ENCODE measurements at places on chromosomes 5 and 9.

- no peak for DNase-seq
These were observed 458.1 kb upstream of the CDH18 start for GRCh38 chr5:20446121-20446520.

DNA sequence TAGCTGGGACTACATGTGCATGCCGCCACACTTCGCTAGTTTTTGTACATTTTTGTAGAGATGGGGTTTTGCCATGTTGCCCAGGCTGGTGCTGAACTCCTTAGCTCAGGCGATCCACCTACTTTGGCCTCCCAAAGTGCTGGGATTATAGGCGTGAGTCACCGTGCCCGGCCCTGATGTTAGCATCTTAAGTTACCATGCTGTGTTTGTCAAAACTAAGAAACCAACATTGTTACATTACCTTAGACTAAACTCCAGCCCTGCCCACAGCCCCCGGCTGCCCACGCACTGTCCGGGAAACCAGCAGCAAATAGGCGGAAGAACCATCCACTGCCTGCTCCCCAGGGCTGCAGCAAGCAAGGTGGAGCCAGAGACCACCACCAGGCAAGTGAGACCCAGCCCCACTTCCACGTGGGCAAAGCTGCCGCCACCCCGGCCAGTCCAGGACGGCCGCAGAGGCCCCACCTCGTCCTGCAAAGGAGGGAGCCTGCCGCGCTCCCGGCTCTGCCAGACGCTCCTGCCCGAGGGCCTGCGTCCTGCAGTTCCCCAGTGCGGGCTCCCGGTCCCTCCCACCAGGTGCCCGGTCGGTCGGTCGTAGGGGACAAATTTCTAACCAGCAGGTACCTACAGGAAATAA lies 35.7 kb upstream of the TXN start:
- DNase-seq, result no peak

GRCh38 chr5:98977723-98978122 lies 48.9 kb upstream of the CHD1 start:
- no peak for DNase-seq

GRCh38 chr9:121283080-121283398 lies 15.1 kb downstream of the GSN start:
- DNase-seq, result no peak

DNA sequence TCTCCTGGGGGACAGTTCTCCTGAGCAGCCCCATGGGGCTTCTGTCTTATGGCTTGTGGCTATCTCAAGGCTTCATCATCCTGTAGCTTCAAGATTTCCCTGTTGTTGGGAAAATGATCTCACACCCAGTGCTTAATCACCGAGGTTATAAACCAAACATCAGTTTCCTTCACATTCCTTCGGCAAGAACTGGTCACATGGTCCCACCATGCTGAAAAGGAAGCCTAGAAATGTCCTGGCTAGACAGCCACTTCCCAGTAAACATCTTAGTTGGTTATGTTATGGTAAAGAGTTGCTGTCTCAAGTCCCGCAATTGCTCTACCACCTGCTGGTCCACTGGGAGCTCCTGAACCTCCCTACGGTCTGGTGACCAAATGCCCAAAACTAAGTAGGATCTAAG lies 66.0 kb downstream of the RAB3C start:
- DNase-seq, result no peak

GRCh38 chr5:131272724-131273123 lies 8.9 kb downstream of the CDC42SE2 start:
- no peak for DNase-seq

DNA sequence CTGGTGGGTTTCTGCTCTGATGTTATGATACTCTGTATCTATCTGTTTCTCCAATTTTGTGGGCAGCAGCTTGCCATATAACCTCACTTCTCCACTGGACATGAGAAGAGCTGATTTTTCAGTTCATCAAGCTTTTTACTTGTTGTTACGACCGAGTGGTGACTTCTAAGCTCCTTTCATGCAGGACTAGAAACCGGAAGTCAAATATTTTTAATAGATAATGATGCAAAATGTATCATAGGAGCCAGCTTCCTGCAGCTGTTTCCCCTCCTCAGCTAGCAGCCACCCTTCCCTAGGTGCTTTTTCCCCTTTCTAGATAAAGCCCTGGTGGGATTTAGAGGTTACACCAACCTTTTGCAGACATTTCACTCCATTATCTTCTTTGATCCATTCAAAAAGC lies 17.0 kb upstream of the ADAM19 start:
- DNase-seq, result no peak

DNA sequence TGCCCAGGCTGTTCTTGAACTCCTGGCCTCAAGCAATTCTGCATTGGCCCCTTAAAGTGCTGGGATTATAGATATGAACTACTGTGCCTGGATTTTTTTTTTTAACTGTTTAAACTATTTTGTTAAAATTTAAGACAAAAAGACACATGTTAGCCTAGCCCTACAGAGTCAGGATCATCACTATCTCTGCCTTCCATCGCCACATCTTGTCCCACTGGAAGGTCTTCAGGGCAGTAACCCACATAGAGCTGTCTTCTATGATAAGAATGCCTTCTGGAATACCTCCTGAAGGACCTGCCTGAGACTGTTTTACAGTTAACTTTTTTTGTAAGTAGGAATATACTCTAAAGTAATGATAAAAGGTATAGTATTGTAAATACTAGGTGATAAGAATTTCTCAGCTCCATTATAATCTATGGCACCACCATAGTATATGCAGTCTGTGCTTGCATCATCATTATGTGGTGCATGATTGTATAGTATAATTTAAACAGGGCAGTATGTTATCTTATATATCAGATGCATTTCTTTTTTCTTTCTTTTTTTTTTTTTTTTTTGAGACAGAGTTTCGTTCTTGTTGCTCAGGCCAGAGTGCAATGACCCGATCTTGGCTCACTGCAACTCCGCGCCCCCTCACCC lies 52.7 kb downstream of the DENND4C start:
- DNase-seq, result no peak

DNA sequence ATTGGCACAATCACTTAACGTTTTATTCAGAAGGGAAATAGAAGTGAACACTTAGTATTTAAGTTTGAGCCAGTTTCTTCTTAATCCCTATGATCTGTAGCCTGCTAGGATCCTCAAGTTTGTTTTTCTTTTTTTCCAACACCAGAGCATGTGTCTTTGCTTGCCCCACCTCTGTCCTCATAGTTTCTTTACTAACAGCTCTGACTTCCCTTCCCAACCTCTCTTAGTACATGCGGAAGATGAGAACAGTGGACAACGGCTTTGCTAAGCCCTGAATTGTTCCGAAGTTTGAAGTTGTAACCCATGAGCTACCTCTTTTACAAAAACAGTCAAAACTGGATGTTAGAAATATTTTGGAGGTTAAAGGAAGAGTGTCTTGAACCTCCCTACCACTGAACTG lies 61.7 kb upstream of the TAF11L2 start:
- no peak for DNase-seq

DNA sequence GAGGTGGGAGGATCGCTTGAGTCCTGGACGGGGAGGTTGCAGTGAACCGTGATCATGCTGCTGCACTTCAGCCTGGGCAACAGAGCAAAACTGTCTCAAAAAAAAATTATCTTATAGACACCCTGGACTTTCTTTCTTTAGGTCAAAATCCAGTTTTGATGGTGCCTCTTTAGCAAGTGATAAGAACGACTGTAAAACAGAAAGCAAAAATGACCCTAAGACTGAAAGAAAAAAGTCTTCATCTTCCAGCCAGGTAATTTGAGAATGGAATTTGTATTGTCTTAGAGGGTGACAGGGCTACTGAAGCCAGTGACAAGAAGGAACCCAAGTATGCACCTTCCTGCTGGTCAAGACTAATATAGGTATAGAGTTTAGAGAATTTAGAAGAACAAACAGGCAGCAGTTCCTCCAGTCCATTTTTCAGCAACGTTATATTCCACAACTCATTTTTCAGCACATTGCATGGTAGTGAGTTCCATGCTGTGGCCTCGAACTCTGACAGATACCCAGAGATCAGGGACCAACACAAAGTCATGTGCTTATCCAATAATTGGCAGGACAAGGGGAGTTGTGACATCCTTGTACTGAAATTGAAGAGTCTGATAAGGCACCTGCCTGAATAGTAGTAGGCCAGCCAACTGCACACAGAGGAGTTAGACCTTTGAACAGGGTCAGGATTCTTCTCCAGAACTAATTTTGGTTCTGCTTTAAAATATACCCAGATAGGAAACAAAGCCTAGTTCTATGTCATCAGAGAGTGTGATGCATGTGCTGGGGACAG lies 46.5 kb downstream of the GRAMD2B start:
- DNase-seq, result no peak

DNA sequence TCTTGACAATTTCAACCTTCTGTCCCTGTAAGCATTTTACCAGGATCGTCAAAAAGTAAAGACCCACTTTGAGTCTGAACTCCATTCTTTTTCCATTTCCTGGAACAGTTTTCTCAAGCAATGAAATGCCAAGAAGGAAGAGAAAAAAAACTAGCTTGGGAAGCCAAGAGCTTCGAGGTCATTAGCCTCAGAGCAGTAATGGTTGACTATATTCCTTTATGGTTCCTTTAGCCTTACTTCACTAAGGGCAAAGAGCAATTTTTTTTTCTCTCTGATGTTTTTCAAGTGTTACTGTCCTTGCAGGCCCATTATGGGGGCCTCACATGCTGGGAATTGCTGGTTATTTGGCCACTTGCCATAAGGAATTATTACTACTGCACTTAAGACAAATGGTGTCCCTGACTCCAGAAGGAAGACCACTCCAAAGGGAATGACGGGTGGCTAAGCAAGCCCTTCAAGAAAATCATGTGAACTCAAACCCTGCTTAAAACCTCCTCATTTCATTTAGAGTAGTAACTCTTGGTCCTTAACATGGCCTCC lies 37.1 kb downstream of the BNC2 start:
- no peak for DNase-seq

- no peak for DNase-seq
These were observed 10.9 kb downstream of the GNE start for GRCh38 chr9:36247356-36247755.

GRCh38 chr5:154794525-154795234 lies 39.5 kb downstream of the LARP1 start:
- DNase-seq, result no peak

DNA sequence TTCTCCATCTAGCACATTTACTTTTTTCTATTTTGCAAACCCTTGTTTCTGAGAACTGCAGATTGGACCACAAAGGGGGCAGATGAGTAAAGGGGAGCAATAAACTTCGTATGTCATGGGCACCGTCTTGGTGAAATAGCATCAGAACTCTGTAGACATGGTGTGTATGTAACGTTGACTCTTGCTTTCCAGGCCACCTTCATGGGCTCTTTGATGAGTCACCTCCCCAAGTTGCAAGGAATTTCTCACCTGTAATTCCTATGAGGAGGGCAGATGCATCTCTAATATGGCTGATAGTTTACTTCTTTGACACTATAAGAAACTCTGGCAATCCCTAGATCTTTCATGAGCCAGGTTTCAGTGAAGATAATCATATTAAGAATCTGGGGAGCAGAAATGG lies 163.4 kb upstream of the PLPPR1 start:
- DNase-seq, result no peak

- DNase-seq, result no peak
These were observed 777.0 kb upstream of the WWC1 start for GRCh38 chr5:167514461-167514860.

GRCh38 chr5:122053181-122054109 lies 24.6 kb downstream of the LOX start:
- DNase-seq, result no peak

DNA sequence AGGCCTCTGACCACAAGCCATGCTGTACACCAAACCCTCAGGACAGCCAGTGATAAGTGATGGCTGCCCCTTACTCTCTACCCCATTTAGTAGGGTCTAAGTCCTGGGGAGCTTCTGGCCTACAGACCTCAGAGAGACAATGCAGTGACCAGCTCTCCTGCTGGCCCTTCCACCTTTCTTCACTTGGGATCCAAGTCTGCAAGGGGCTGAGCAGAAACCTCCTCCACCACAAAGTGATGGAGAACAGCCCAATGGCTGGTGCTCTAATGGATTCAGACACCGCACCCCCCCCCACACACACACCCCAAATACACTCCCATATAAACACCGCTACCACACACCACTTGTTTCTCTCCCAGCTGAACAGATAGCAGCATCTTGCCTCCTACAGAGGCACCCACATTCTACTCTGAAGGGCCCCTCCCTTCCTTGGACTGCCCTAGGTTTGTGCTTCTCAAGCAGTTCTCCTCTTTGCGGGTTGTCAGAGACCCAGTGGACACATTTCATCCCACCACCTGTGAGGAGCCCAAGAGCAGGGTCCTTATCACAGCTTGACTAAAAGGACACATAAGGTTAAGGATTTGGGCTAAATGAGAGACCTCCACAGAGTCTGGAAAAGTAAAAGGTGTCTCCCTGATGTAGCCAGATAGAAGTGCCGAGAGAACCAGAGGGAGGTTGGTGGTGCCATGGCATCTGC lies 1.3 kb upstream of the PDLIM4 start:
- no peak for DNase-seq

GRCh38 chr5:89120719-89121118 lies 237.7 kb upstream of the MEF2C start:
- DNase-seq, result no peak

- DNase-seq, result no peak
These were observed 116.2 kb downstream of the CDK5RAP2 start for GRCh38 chr9:120463765-120464164.

DNA sequence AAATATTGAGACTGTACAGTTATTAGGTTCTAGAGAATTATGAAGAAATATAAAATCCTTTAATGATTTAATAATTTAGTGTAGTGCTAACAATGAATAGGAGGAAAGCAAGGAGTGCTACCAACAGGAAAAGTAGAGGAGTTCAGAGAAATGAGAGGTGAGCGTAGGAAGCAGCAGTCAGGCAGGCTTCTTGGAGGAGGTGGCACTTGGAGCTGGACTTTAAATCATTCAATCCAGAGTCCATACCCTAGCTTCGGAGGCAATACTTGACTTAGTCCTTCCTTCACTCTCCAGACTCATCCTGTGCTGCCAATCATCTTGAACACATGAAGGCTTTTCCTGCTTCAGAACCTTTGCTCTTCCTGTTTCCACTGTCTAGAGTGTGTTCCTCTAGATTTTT lies 254.3 kb downstream of the GRIA1 start:
- DNase-seq, result no peak

- DNase-seq, result peak; percentile 75
These were observed 203.7 kb upstream of the SLC24A2 start for GRCh38 chr9:19992556-19992955.

DNA sequence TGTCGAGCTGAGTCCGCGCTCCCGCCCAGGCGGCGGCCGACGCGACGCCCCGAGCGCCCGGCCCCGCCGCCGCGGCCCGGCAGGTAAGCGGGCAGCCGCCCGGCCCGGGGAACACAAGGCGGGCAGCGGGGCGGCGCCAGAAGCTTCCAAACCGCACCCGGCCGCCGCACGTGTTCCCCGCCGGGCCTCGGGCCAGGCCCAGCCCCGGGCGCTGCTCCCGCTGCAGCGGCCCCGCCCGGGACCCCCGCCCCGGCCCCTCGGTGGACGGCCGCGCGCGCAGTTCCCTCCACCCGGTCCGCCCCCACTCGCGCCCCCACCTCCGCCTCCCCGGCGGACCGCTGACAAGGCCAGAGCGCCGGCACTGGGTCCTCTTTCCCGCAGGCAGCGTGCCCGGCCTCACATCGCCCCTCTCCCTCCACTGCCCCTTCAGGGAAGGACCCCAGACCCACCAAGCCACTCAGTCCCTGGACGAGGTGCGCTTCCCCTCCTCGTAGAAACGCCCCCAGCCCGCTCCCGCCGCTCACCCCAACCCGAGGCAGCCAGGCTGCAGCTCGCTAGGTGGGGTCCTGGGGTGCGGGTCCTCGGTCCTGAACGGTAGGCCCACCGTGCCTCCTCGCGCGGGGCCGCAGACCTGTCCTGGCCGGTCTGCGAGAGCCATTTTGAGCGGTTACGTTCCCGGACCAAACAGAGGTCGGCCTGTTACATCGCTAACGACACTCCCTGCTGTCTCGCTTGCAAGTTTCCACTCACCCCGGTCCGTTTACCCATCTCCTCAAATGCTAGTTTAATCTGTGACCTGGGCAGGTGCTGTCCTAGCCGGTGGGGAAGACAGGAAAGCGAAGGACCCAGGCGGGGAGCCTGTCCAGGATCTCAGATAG lies 475 bp downstream of the WDR5 start:
- no peak for DNase-seq
